HEK293T (cell line): ENCODE measurements at places on chromosomes 2 and 18.

DNA sequence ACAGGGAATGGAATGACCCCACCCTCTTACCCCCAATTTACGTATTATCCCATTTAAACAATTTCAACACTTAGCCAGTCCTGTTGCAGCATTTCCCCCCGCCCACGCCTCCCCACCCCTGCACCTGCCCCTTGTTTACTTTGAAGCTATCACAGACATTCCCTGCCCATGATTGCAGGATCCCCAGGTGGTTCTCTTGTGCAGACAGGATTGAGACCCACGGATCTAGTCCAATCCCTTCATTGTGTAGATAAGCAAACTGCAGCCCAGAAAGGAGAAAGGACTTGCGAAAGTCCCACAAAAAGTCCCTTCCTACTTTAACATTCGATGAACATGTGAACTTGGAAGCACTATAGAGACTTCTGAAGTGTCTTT is 38.9 kb downstream of the TMEM17 start:
- no peak for DNase-seq

DNA sequence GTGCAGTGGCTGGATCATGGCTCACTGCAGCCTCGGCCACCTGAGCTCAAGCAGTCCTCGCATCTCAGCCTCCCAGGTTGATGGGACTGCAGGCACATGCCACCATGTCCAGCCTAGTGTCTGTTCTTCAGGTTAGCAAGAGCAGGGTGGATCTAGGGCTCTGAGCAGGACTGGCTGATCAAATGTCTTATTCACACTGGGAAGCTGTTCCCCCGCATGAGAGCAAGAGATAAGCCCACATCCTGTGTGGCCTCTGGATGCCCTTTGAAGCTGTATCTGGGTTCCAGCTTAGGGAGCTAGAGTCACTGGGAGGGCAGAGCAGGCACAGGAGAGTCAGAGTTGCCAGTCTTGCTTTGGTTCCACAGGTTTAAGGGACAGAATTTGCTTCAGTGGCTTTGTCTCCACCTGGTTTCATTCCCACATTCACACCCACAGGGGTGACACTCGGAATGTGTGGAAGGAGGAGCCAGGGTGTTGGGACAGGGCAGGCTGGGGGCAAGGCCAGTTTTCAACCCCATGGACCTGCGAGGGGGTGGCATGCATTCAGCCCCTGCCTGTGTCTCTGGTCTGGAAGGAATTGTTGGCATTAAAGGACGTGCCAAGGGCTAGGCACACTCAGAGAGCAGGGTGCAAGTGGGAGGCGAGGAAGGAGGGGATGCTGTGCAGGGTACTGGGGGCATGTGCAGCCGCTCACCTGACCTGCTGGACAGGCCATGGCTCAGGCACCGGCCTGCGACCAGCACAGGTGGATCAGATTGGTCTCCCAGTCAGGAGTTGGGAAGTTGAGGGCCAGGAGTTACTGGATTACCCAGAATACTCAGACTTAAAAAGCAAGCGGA is 24.5 kb downstream of the PTPN18 start:
- no peak for DNase-seq

GRCh38 chr2:29526587-29527586 is 394.5 kb downstream of the ALK start:
- no peak for DNase-seq

- DNase-seq: no peak
Observed at GRCh38 chr2:233801357-233802131, 23.4 kb downstream of the MROH2A start.

GRCh38 chr2:107393516-107393915 is 433.2 kb upstream of the RGPD4 start:
- no peak for DNase-seq

DNA sequence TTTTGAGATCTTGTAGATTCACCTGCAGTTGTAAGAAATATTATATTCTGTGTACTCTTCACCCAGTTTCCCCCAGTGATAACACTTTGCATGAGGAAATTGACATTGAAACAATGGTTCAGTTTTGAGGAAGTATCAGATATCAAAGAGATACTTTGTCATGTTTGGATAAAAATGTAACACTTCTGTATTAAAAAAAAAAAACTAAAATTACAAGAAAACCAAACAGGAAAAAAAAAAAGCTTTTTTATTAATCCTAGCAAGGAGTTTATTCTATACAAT is 204.0 kb downstream of the ARL4C start:
- no peak for DNase-seq
